COR-L47 (cell line): ENCODE measurements at places on chromosomes 1 and 21.
A peak's percentile ranks its signal among the peaks of the same experiment; 100 is the strongest.

DNA sequence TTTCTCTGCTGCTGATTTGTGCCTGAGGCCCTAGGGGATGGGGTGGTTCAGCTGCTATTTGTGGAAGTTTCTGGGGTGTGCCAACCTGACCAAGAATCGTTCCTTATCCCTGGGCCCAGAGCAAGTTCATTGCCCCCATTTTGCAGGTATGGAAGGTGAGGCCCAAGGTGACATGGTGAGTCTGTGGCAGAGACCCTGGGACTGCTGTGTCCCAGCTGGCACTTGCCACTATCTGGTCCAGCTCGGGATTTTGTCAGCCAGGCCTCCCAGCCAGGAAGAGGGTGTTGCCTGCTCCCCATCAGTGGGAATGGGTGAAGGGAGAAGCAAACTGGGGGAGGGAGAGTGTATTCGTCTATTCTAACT is 18.9 kb upstream of the LRP8 start:
- DNase-seq = no peak

DNA sequence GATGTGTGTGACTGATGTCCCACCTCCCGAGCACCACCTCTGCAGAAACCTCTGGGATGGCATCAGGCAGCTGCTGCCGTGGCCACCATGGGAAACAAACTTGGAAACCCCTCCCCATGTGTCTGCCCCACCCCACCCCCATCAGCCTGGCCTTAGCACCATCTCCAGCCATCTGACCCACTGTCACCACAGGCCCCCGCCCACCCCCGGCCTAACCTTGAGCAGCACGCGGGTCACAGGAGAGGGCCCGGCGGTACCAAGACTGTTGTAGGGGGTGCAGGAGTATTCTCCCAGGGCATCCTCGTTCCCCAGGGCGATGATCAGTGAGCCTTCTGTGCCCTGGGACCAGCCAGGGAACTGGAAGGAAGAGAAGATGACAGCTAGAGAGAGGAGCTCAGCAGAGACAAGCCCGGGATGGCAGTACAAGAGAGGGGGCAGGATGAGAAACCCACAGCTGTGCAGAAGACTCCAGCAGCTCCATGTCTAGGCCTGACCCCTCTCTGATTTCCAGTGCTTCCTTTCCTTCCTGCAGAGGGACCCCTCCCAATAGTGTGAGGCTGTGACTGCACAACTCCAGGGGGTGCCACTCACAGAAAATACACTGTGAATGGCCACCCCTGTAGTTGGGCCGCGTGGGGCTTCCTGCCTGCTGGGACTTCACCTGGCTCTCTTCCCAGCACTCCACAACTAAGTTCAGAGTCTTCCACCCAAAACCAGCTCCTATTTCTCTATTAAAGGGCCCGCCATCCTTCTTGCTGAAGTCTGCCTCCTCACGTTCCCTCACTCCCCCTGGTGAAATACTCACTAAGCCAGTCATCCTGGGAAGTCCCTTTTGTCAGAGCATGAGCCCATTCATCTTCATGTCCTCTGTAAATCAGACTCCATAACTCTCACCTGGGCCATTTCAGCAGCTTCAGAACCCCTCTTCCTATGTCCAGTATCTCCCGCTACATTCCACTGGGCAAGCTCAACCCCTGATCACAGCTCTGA is 7.3 kb upstream of the TAGLN2 start:
- peak; percentile 30 for DNase-seq

DNA sequence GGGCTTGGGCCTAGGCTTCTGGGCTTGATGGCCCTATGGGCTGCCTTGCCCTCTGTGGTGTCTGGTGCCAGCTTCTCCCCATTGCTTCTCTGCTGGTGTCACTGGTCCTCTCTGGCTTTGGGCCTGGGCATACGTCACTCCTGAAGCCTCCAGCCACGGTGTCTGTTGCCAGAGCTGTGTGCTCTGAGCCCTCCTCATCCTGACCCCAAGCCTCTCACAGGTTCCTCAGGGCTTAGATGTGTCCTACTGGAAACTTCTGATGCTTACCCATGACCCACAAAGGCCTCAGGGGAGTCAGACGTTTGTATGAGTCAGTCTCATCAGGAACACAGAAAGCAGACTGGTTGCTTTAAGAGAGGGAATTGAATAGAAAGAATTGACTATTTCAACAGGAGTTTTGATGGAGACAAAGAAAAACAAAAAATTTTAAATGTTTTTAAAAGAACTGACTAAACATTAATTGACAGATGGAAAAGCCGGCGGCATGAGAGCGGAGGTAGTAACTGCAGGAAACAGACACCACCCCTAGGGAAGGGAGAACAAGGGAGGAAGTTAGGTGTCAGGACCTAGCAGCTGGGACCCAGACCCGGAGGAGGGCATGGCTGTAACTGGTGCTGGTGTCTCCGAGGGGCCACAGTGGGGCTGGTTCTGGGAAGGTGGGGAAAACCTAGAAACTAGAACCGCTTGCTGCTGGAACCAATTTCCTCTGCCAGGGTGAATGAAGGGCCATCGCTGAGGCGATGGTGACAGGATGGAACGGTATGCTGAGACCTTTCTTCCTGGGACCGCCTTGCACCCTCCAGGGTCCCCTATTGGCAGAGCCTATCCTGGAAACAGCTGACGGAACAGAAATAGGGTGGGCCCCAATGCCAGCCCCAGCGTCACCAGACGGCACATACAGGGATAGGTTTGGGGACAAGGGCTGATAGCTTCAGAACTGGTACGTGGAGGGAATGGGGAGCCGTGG is 40.0 kb upstream of the CITED4 start:
- DNase-seq = no peak

GRCh38 chr1:147735423-147735822 is 25.0 kb downstream of the GJA5 start:
- DNase-seq = no peak

DNA sequence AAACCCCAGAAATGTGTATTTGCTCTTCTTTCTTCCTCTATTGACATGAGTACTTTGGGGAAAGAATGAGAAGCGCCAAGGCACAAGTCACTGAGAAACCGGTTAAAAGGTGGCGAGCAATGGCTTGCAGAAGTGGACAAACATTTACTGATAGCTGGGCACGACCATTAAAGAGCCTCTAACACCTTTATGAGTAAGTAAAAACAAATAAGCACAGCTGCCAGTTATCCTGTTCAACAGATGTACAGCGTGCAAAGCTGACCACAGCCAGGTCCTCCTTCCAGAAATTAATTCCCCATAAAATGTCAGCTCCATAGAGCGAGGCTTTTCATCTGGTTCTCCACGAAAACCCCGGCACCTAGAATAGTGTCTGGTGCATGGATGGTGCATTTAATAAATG is 72.7 kb downstream of the CAPZB start:
- no peak for DNase-seq

DNA sequence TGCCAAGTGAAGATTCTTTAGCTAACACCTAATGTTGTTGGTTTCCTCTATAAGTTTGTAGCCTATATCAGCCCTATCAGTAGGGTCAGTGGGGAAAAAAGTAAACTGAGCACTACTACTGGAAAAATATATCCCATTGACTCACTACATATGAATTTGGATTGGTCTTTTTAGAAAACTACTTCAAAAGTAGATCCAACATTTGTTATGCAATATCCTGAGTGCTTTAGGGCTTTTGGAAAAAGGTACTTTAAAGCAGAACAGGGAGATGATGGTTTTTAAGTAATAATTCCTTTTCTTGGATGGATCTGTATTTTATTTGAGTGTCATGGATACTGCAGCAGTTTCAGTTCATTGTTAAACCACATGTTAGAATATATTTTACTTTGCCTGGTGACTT is 7.1 kb downstream of the C1orf21 start:
- DNase-seq = no peak

GRCh38 chr1:107493111-107493716 is 352.4 kb downstream of the NTNG1 start:
- no peak for DNase-seq

- DNase-seq = no peak
Observed at GRCh38 chr1:226625832-226626576, 77.4 kb downstream of the STUM start.

DNA sequence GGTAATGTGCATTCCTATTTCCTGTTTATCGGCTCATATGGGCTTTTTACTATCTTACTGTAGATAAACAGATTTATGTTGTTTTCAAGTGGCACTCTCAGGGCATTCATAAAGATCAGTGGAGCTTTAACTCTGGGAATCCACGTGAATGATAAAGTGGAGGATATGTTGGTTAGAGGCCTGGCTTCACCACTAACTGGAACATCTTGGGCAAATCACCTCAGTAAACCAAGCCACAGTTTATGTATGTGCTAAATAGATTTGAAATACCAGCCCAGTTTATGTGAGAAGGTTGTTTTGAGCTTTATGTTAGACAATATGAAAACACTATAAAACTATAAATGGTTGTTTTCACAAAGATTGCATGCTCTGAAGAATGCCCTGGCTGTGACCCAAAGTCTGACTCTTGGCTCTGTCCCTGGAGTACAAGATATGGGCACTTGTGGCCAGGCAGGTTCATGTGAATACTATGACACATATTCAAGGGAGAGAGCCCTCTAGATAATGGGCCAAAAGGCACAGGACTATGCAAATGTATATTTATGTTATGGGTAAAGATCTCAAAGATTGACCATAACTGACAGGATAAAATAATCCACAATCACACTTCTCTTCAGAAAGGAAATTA is 36.7 kb downstream of the FAM163A start:
- DNase-seq = no peak

DNA sequence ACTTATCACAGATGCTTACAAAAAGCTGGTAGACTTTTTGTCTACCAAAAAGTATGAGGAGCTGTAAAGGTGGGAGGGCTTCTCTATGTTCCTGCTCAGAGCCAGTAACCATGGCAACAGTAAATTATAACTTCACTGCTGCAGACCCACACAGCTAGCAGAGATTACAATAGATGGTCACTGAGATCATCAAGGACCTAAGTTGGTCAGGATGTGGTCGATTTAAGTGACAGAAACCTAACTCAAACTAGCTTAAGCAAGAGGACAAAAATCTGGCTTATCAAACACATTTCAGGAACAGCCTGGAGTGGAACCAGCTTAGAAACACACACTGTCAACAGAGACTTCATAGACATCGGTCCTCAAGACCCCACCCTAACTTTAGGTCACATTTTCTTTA is 113.4 kb upstream of the ATP1A1 start:
- no peak for DNase-seq

DNA sequence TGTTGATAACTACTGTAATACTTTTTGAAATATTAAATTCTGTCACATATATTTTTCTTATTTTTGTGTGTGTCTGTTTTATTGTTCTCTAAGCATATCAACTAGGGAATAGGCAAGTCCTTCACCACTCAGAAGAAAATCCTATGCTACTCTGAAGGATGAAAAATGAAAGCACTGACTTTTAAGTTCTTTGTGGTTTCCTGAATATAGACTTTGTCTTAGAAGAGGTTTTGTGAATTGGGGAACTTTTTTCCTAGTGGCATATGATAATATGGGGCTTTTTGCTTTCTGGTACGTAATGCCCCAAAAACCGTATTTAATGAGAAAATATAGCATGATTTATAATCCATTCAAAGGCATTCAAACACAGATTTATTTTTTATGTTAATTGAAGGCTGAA is 136.0 kb downstream of the SNX7 start:
- no peak for DNase-seq

- no peak for DNase-seq
Observed at GRCh38 chr1:214718724-214719123, 115.7 kb downstream of the CENPF start.

DNA sequence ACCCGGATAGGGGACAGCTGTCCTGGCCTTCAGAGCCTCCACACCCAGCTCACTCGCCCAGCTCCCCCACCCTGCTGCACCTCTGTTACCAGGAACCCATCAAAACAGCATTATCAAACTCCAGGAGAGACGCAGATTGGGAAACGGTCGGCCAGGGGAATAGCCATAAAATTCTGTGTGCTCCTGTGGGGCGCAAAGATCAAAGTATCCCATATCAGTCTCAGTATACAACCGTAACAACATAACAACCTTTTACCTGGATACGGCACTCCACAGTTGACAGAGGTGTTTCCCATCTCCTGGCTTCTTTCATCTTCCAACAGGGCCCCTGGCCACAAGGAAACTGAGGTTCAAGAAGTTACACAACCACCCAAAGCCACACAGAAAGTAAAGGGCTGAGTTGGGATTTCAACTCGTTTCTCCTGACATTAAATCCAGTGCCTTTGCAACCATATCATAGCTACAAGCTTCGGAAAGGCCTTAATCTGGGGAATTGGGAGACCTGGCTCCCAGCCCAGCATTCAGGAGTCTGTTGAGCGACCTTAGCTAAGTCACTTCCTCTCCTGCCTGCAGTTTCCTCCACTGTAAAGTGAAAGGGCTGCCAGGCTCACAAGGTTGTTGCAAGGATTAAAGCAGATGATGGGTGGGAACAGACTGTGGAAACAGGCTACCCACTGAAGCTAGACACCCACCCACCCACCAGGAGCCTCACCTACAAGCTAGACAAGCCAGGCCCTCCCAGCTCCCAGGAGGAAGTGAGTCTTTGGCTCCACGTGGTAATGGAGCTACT is 8.1 kb upstream of the EPHB2 start:
- DNase-seq = no peak

- no peak for DNase-seq
Observed at GRCh38 chr1:97412166-97412565, 508.7 kb downstream of the DPYD start.

- no peak for DNase-seq
Observed at GRCh38 chr1:85203573-85204171, 2.9 kb upstream of the SYDE2 start.

- DNase-seq = no peak
Observed at GRCh38 chr1:192831706-192832355, 23.0 kb downstream of the RGS2 start.
